ENCODE measurements at places on chromosomes 1 and 21. TPM values are rescaled to one million over a fixed set of nuclear protein-coding genes. Genes with fewer than 3 reads are reported as not detected.

- no peaks in the 10 kb centered on the region for H3K27me3 ChIP-seq
- no peak overlapping the region for H3K4me3 ChIP-seq
- H3K27ac ChIP-seq, result no peak overlapping the region
- DNase-seq, result no peak
- H3K4me1 ChIP-seq, result no peaks in the 10 kb centered on the region
These were observed 593 bp upstream of the CD53 start for GRCh38 chr1:110872366-110872744.

- peaks cover 6% of the 10 kb centered on the region for H3K4me1 ChIP-seq
- no peak overlapping the region for H3K4me3 ChIP-seq
- H3K27me3 ChIP-seq, result no peaks in the 10 kb centered on the region
- no peak for DNase-seq
- H3K27ac ChIP-seq, result no peak overlapping the region
These were observed 68.9 kb downstream of the CCDC185 start for GRCh38 chr1:223462047-223462630.

USH2A gene
- total RNA-seq, result 0.24 TPM

CD5L gene
- not detected for total RNA-seq

OPRD1 gene
- total RNA-seq, result 0.60 TPM

DMRTA2 gene
- total RNA-seq, result 0.12 TPM

PRELP gene
- not detected for total RNA-seq

GRCh38 chr1:162946701-162947100 is 85.7 kb upstream of the CCDC190 start:
- peaks cover 14% of the 10 kb centered on the region for H3K4me1 ChIP-seq
- H3K4me3 ChIP-seq, result no peak overlapping the region
- no peak overlapping the region for H3K27ac ChIP-seq
- no peaks in the 10 kb centered on the region for H3K27me3 ChIP-seq
- DNase-seq, result no peak

DNA sequence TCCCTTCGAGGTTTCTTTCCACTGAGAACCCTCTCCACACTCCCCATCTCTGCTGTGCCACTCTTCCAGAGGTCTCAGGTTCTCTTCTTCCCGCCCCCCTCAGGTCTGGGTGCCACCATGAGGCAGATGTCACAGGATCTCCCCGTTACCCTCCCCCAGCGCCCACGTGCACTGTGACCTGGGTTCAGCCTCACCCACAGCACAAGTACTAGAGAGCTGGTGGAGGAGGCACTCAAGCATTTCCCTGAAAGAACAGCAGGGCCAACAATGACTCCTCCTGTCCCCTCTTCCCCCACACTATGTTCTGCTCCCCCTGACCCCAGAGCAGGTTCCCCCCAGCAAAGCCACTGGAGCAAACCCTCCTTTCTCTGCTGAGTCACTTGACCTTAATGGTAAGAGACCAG is 14.3 kb downstream of the PLEKHA6 start:
- H3K4me3 ChIP-seq, result no peak overlapping the region
- H3K36me3 ChIP-seq, result no peaks in the 10 kb centered on the region
- peaks cover 64% of the 10 kb centered on the region for H3K4me1 ChIP-seq
- no peaks in the 10 kb centered on the region for H3K27me3 ChIP-seq
- no peak for DNase-seq
- H3K27ac ChIP-seq, result peak overlapping the region; percentile 72

- DNase-seq, result no peak
- H3K27ac ChIP-seq, result no peak overlapping the region
- H3K4me3 ChIP-seq, result no peak overlapping the region
- H3K4me1 ChIP-seq, result peaks cover 10% of the 10 kb centered on the region
- no peaks in the 10 kb centered on the region for H3K36me3 ChIP-seq
These were observed 28.1 kb upstream of the TARBP1 start for GRCh38 chr1:234507089-234507488.

GRCh38 chr1:54926970-54927369 is 40.0 kb upstream of the DHCR24 start:
- no peak overlapping the region for H3K4me3 ChIP-seq
- H3K27ac ChIP-seq, result peak overlapping the region; percentile 85
- no peaks in the 10 kb centered on the region for H3K27me3 ChIP-seq
- no peaks in the 10 kb centered on the region for H3K36me3 ChIP-seq
- DNase-seq, result no peak

DNA sequence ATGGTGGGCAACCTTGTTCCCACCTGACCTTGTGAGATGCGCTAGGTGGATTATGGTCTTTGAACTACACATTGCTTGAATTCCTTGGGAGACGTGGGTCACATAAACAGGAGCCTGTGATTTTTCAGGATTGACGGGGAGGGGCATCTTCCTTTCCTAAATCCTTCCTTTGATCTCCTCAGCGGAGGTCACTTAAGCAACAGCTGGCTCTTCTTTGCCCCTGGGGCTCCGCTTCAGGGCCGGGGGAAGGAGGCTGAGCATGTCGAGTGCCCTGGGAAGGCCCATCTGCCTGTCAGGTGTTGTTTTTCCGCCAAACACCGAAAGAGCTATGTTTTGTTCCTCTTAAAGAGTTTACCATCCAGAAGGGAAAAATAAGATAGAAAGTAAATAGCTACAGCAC is 40.6 kb downstream of the KIF26B start:
- H3K36me3 ChIP-seq, result peaks cover 12% of the 10 kb centered on the region
- no peak for DNase-seq
- no peaks in the 10 kb centered on the region for H3K27me3 ChIP-seq
- peaks cover 27% of the 10 kb centered on the region for H3K4me1 ChIP-seq

DNA sequence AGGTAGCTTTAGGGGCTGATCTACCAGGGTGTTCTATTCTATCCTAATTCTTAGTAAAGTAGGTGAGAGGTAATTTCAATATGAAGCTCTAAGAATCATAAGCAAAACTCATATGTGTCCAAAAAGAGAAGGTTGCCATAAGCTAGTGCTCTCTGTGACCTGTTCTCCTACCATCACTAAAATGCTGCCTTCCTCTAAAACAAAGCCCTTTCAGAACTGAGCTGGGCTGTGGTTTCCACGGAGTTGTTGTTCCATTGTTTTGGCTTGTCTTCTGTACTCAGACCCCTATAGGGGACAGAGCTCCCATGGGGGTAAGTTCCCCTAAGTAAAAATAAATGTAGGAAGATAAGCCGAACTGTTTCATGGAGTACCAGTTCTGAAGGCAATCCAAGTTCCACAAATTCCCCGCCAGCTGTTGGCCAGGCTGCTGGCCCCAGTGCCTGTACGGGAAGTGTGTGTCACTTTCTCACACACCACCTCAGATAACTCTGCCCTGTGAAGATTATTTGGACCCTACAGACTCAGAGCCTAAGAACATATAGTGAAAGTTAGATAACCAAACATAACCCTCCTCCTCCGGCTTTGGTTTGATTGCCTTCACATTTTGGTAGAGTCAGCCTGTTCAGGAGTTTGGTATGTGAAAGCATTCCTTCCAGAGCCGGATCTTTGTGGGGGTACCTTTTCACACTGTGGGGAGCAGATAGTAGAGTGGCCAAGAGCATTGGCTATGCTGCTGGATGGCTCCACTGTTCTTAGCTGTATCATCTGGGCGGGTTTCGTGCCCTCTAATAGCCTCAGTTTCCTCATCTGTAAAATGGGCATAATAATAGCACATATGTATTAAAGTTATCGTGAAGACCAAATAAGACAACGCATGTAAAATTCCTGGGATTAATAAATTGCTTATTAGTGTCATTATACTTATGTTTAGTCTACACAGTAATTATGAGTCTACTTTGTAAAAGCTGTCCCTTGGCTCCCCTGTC is 10.8 kb downstream of the DPT start:
- peak overlapping the region; percentile 32 for H3K27ac ChIP-seq
- DNase-seq, result peak; percentile 28

FMOD gene
- 2.3 TPM for total RNA-seq

DNA sequence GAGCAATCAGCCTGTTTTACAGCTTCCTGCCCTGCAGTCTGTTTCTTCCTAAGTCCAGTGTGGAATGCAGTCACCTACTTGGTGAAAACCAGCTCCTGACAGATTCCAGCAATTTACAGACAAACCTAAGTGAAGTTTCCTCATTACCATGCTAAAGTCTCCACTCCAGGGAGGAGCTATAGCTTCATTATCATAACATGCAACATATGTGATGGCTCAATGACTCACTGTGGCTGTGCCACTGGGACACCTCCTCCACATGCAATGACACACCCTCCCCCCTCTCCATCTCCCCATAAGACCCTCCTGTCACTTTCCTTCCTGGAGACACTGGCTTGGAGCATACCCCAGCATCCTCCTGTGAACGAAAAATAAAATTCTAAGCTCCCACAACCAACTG is 125.2 kb downstream of the MAP3K21 start:
- H3K4me1 ChIP-seq, result no peaks in the 10 kb centered on the region
- no peaks in the 10 kb centered on the region for H3K36me3 ChIP-seq
- no peak overlapping the region for H3K4me3 ChIP-seq
- no peak for DNase-seq

DNA sequence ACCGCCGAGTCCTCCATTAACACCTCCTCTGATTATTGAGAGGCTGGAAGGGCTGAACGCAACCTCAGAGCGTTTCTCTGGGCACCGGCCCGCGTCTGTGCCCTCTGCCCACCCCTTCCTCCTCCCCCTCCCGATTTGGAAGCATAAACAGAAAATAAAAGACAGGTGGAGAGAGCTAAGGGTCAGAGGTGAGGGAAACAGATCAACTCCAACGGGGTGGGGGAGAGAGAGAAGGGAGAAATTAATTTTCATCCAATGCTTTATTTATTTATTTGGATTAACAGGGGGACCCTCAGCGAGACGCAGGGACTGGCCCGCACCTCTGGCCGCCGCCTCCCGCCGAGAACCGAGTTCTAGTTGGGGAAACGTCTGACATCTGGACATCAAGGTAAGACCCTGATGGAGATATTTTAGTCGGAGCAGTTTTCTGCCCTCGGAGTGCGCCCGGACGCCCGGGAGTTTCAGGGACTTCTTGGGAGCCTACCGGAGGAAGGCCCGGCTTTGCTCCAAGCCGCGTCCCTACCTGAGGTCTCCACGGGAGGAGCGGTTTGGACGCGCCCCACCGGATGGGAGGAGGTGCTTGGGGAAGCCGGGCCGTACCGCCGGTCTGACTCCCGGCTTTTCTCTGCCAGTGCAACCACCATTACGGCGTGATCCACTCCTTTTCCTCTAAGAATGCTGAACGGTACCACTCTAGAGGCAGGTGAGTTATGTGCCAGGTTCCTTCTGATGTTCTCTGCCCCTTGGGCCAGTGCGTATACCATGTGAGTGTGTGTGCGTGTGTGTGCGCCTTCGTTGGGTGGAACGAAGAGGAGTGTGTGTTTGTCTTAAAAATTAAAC is 5.1 kb upstream of the LHX9 start:
- no peak overlapping the region for H3K27ac ChIP-seq
- no peak overlapping the region for H3K4me3 ChIP-seq
- peaks cover 100% of the 10 kb centered on the region for H3K27me3 ChIP-seq
- H3K4me1 ChIP-seq, result peaks cover 5% of the 10 kb centered on the region
- no peaks in the 10 kb centered on the region for H3K36me3 ChIP-seq
- no peak for DNase-seq

GRCh38 chr1:245858722-245859492 is 648.2 kb downstream of the SMYD3 start:
- no peaks in the 10 kb centered on the region for H3K27me3 ChIP-seq
- no peak for DNase-seq

DNA sequence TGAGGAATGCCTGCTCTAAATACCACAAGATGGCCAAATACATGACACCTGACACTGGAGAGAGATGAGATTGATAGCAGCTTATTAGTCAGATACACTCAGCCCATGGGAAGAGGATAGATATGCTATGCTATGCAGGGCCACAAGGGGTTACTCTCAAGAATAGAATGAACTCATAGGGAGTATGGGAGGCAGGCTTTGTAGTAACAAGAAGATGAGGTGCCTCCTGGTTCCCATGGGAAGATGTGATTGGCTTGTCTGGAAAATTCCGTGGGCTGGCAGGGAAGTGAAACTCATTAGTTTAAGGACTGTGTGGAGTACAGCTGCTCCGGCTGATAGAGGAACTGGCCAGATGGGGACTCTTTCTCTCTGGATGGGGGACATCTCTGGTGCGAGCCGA is 16.5 kb downstream of the CCDC30 start:
- no peak for DNase-seq
- H3K36me3 ChIP-seq, result no peaks in the 10 kb centered on the region
- no peaks in the 10 kb centered on the region for H3K27me3 ChIP-seq
- H3K4me1 ChIP-seq, result no peaks in the 10 kb centered on the region
- no peak overlapping the region for H3K27ac ChIP-seq

DNA sequence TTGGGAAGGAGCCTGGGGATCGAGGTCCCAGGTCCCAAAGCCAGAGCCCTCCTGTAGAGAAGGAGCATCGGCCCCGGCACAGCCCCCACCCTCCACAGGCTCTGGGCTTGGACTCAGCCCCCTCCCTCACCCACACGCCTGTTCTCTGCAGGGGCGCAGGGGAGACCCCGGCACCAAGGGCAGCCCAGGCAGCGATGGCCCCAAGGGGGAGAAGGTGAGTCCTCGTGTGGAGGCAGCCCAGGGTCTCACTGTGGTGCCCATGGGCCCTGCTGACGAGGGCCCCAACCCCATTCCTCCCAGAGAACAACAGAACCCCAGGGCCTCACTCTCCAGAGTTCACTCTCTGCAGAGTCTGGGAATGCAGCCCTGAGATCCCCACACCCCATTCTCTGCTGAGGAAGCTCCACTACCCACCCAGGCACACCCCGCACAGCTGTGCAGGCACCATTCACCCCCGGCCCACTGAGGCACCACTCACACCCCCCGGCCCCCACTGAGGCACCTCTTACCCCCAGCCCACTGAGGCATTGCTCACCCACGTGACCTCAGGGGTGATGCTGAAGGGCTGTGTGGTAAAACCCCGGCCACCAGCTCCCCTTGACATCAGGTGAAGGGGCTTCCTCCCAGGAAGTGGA is 21.8 kb downstream of the COL6A2 start:
- DNase-seq, result no peak
- H3K4me1 ChIP-seq, result no peaks in the 10 kb centered on the region

DNA sequence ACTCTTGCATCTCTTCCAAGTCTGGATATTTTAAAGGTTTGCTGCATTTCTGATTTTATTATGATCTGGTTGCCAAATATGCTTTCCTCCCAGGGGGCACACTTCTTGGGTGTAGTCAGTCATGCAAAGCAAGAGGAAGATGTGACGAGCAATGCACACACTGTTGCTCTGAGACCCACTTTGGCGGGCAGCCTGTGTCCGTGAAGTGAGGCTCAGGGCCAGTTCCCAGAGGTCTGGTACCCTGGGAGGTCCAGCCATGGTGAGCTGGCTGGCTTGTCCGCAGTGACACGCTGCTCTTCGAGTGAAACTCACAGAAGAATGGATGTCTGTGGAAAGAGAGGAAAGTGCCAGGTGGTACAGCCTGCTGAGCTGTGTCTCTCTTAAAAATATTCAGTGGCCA is 52.8 kb upstream of the EDN2 start:
- peak overlapping the region; percentile 77 for H3K27ac ChIP-seq
- no peak for DNase-seq
- H3K36me3 ChIP-seq, result no peaks in the 10 kb centered on the region
- H3K27me3 ChIP-seq, result no peaks in the 10 kb centered on the region
- peaks cover 59% of the 10 kb centered on the region for H3K4me1 ChIP-seq

GRCh38 chr1:18142969-18143368 is 35.4 kb downstream of the IGSF21 start:
- H3K4me3 ChIP-seq, result no peak overlapping the region
- H3K27me3 ChIP-seq, result no peaks in the 10 kb centered on the region
- no peaks in the 10 kb centered on the region for H3K36me3 ChIP-seq
- H3K27ac ChIP-seq, result no peak overlapping the region

GRCh38 chr1:219834314-219834917 is 93.9 kb downstream of the SLC30A10 start:
- no peaks in the 10 kb centered on the region for H3K4me1 ChIP-seq
- H3K36me3 ChIP-seq, result no peaks in the 10 kb centered on the region
- no peak overlapping the region for H3K27ac ChIP-seq
- H3K4me3 ChIP-seq, result no peak overlapping the region
- no peaks in the 10 kb centered on the region for H3K27me3 ChIP-seq

NSL1 gene
- total RNA-seq, result 81.0 TPM
